ENCODE measurements at places on chromosomes 3 and 15. TPM values are rescaled to one million over a fixed set of nuclear protein-coding genes. Genes with fewer than 3 reads are reported as not detected.

DNA sequence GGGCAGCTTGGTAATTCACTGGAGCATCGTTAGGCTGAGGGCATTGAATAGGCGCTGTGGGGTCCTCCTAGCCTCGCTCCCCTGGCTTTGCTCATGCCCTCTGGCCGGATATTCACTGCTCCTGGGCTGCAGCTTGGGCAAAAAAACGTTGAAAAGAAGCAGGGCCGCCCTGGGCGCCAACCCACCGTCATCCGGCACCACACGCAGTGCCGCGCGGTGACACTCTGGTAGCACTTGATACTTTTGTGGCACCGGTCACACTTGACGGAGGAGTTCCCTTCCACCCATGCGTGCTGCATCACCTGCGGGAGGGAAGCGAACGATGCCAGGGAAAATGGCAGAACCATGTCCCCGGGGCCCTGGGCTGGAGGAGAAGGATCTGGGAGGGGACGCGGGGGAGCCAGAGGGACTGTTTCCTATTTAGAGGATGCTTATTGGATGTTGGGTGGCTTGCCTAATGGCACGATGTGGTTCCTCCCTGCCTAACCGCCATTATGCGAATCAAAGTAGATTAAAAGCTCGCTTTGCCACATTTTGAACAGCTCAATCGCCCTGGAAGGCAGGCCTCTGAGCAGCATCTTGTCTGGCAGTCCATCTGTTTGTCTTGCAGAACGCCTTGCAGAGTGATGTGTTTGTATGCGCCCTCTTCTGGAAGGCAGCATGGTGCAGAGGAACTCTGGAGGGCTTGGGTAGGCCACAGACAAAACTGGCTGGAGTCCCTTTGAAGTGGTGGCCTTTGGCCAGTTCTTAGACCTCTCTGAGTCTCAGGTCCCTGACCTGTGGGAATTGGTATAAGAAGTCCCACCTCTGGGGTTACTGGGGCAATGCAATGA is 93.2 kb downstream of the DGKG start:
- no peak for DNase-seq

DNA sequence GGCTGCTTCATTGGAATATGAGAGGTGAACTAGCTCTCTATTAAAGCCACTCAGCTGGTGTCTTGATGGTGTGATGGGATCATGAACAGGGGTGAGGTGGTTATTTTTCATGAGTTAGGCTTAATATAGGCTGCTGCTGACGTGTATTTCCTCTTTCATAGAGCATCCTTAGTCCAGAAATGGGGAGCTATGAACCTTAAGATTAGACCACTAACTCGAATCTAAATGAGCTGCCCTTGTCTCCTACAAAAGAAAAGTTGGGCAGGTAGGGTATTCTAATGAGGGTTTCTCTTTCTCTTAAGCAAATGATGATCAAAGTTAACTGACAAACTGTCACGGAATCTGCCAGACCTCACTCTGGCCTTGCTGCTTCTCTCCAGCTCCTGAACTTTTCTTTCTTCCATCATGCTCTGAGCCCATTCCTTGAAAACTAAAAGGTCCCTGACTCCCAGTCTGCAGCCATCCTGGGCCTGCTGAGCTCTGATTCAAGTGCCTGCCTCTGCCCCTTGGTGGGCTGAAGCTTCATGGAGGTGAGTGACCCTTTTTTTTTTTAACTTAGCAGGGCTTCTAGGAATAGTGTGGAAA is at the start of gene TRIM69:
Gene TRIM69 (plus strand): TSS at position 348 of the 585 bp plus-strand sequence. CDS start 177 bp downstream, at position 525.
- no peak for DNase-seq

DNA sequence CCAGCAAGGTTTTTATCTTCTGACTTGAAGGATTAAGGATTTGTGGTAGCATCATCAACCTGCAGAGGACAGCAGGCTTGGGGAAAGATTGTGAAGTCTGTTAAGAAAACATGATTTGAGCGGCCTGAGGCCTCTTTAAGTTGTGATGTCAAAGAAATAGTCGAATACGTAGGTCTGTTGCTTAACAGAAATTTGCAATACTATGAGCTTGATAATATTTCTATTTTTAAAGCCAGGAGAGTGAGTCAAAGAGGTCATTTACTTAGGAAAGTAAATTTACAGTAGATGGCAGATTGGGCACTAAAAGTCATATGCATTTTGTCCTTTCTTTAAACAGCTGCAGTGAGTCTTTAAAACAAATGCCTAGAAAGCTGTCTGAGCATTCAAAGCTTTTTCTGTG is 336.3 kb downstream of the DIPK2A start:
- DNase-seq = no peak

- no peak for DNase-seq
These were observed 33.2 kb downstream of the ZDHHC19 start for GRCh38 chr3:196177967-196178366.

GRCh38 chr3:152858170-152858800 is 23.4 kb downstream of the P2RY1 start:
- DNase-seq = no peak

DNA sequence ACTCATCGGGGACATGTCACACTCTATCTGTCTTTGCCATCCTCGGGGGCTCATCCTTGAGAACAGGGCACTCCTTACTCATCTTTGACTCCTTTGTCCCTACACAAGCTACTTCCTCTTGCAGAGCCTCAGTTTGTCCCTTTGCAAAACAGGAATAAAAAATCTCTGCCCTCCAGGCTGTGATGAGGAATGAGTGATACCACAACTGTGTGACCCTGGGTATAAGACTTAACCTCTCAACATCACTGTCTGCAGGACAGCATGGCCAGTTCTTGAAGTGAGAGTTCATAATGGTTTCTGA is 48.5 kb downstream of the IQSEC1 start:
- no peak for DNase-seq

DNA sequence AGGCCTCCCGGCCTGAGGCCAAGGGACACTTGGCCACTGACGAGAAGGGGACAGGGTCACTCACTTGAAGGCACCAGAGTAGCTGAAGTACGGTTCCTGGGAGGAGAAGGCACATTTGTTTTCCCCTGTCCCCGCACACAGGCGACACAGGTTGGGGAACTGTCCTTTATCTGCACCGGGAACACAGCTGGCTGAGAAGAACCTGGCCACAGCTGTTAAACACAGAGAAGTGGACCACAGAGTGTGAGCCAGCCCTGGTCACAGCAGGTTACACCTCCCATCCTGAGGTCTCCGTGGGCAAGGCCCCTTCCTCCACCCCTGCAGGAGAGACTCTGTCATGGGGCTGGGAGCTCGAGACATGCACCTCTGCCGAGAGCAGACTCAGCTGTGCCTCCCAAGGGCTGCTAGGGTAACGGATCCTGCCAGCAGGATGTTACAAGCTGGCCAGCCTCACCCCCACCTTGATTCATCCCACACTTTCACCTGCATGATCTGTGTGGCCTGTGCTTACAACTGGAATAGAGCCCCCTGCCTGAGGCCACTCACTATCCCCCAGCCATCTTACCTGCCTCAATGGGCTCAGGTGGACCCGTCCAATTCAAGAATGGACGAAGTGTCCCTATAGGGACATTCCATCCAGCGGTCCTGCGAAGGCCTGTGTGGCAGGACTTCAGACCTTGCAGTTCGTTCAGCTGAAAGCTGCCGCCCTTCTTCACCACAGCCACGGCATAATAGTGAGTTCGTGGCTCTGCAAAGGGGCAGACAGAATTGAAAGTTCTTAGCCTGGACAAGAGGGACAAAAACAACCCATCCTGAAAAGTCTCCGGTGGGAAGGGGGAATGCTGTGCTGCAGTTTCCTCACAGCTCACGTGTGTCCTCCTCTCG is 9.2 kb downstream of the LTF start:
- no peak for DNase-seq

GRCh38 chr3:101311676-101312075 is 8.7 kb downstream of the IMPG2 start:
- DNase-seq = no peak

- DNase-seq = no peak
These were observed 340.1 kb upstream of the ROBO2 start for GRCh38 chr3:76699846-76700245.

GRCh38 chr3:152769523-152769922 is 65.4 kb upstream of the P2RY1 start:
- DNase-seq = no peak

DNA sequence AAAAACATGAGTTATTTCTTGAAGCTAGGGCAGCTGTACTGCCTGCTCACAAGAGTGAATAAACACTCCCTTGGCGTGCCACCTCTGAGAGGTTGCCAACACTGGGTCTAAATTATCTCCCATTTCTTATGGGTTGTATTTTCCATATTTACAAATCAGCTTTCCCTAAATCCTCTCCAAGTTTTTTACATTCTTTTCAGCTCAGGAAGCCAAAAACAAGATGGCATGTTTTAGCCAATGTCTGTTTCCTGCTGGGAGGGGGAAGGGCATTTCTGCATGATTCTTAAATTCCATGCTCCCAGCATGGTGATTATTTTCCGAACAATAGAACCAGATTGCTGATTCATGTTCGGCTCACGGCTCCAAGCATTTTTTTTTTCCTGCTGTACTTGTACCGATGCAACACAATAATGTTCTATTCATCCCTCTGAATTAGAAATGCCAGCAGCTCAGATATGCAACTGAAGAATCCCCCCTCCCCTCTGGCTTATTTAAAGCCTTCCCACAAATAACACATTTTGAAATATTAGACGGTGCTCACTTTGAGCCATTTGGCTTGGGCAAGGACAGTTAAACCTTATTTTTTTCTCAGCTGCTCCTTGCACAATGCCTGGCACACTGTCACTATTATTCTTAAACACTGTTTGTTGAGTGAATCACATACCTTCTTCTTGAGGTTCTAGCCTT is 252.5 kb downstream of the THRB start:
- peak; percentile 84 for DNase-seq

DNA sequence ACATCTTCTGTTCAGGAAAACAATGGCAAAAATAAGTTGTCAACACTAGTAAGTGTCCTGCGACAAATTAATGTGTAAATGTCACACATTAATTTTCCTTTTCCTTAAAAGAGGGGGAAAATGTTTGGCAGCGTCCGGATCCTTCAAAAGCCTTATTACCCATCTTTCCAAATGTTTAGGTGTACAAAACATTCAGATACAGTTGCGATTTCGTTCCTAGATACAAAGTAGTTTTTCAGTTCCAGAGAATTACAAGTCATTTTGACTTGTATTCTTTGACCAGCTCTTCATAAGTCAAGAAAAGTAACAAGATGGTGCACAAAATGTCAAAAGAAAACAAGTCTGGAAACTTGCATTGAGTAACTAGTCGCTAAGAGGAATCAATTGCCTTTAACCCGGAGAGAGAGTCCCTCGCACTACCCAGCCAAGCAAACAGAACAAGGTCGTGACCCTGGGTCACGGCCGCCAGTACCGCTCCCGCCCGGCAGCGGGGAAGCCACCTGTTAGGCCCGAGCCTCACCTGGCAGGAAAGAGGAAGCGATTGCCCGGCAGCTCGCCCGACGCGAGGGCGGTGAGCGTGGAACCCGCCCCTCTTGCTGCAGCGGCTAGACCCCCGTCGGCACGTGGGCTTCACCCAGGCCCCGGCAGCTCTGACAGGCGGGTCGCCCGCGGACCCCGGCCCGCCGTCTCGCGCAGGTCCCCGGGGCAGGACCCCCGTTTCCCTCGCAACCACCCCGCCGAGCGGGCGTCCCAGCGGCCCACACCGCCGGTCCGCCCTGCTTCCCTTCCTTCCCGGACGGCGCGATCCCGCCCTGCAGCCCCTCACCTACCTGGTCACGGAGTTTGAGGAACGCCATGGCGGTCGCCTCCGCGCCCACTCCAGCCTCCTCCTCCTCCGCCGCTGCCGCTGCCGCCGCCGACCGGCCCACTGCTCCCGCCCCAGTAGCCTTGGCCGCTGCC is 61.0 kb upstream of the ANKRD28 start:
- DNase-seq = peak; percentile 44

DNA sequence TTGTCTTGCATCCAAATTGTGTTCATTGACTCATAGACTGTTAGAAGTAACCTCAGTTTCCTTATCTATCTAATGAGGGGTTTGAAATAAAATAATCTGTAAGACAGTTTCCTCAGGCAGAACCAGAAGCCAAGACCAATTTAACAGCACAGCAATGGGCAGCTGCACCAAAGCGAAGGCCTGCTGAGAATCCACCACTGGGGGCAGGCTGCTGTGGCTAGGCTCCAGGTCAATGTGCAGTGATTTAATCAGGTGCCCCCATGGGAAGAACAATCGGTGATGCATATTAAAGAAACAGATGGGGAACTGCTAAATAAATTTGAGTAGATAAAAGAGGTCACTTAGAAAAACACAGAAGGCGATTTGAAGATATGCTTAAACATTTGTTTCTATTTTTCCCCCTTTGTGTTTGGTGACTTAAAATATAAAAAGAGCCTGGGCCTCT is 28.0 kb upstream of the TMOD3 start:
- DNase-seq = no peak

GRCh38 chr3:122785231-122785630 is 8.4 kb downstream of the HSPBAP1 start:
- DNase-seq = no peak

DNA sequence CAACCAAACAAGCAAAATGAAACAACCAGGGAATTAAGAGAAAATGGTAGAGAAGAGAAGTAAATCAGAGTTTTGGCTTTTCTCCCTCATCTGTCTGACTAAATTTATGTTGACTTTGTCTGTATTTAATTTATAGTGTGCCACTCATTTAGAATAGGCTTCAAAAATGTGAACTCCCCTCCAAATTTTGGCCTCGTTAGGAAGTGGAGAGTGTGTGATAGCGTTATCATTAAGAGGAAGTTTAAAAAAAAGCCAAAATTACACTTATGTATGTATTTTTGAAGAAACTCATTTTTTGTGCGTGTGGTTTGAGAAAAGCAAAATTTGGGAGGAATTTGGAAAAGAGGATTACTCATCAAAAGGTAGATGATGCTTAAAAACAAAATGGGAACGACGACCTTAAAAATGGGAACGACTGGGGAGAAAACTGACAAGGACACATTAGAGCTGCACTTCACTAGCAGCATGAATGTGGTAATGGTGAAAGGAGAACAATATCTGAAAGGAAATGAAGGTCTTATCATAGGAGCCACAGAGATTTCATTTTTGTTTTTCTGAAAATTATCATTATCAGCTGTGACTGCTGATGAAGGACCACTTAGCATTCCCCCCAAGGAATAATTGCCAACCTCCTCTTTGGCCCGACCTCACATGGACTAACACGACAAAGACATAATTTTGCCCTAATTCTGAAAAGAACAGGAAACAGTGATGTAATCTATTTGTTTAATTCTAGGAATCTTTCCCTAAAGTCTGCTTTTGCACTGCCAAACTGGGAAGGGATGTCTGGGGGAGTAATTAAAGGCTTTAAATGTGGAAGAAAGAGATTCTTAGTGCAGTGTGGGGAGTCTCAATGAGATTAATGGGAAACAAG is 163.2 kb upstream of the P2RY1 start:
- no peak for DNase-seq

The PLSCR2 gene
- not detected for total RNA-seq

The LRTM1 gene
- not detected for total RNA-seq

The CPEB1 gene
- 8.7 TPM for total RNA-seq

The LRRC49 gene
- 9.0 TPM for total RNA-seq

The ZNF660 gene
- 0.51 TPM for total RNA-seq

The NEDD4 gene
- total RNA-seq = 42.5 TPM

The NEK10 gene
- total RNA-seq = 2.7 TPM
